ENCODE measurements at places on chromosomes 1 and 21.

DNA sequence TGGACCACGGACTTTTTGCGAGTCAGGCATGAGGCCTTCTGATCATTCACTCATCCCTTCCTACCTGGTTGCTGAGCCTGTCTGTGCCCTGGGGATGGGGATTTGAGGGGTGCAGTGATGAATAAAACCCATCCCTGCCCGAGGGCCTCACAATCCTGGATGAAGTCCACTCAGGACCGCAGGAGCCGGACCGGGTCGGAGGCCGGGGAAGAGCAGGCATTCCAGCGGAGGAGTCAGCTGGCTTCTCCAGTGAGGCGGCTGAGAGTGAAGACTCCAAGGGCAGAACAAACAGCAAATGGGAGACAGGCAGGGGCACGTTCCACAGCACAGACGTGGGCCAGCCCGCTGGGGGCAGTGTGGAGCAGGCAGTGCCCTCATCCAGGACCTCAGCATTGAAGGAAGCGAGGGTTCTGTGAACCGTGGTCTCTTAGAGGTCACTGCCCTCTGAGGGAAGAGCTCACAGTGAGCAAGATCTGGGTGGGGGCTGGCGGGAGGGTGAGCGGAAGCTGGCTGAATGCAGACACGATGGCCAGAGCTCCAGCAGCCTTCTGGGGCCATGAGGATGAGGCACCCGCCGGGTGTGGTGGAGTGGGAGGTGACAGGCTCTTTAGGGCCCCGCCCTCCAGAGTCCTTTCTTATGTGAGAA lies 10.9 kb upstream of the LRRC3 start:
- no peak for DNase-seq

- DNase-seq, result no peak
These were observed 8.9 kb upstream of the IGFN1 start for GRCh38 chr1:201181726-201182125.

DNA sequence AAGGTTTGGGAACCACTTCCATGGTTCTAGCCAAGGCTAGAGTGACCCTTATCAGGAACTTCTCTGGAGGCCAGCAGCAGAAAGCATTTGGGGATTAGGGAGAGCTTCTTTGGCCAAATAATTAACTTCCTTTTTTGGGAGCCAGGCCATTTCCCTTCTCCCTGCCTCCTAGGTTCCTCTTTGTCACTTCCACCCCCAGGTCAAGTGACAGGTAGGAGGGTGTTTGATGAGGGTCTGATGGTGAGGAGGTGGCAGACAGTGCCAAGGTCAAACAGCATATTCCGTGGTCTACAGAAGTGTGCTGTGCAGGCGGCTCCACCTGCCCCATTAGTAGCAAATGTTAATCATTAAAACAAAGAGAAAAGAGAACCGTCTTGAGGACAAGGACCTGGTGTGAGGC lies 1.9 kb upstream of the KCNA10 start:
- DNase-seq, result peak; percentile 87

- DNase-seq, result peak; percentile 78
These were observed 176.5 kb downstream of the HIVEP3 start for GRCh38 chr1:41742219-41742618.

DNA sequence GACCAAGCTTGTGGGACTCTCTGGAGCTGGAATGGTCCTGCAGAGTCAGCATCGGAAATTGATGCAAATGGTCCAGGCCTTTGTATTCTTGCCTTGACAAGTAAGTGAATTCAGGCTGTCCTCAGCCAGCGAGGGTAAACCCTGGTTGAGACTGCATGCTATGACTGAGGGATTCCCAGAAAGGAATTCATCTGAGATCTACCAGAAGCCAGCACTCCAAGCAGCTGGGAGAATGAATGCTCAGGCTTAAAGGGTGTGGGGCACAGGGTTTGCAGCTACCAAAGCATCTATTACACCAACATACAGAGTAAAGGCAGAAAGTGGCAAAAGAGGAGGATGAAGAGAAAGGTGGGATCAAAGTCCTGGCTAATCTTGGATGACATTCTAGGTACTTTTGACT lies 257.0 kb upstream of the LYPLAL1 start:
- DNase-seq, result no peak

- peak; percentile 33 for DNase-seq
These were observed 2.0 kb downstream of the GPR88 start for GRCh38 chr1:100539836-100540536.

DNA sequence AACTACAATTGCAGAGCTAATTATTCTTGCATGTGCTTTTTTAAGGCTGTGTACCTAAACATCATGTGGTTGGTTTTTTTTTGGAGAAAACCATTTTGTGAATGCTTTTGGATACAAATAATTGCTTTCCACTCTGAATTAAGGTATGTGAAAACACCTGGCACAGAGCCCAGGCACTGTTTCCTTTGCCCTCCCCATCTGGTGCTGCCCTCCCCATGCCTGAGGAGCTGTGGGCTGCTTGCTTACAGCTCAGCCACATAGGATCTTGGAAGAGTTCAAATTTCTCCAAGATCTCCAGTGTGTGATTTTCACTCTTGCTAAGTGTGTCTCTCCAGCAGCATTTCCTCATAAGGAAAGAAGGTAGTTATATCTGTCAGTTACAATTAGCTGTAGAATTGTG lies 27.8 kb downstream of the DNM3 start:
- DNase-seq, result no peak

DNA sequence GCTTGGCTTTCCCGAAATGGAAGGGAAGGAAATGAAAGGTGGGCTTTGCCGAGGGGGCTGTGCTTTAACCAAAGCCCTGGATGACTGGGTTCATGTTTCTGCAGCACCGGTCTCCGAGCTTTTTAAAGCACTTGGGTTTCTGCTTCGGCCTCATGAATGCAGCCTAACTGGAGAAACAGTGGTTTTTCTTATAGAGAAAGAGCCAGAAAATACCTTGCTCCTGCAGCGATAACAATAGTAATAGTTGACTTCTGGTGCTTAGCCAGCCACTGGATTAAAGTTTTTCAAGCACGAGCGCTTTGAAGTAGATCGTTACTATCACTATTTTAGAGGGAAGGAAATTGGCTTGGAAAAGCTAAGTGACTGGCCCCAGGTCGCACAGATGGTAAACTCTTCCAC lies 500 bp upstream of the DOCK7 start:
- DNase-seq, result no peak

DNA sequence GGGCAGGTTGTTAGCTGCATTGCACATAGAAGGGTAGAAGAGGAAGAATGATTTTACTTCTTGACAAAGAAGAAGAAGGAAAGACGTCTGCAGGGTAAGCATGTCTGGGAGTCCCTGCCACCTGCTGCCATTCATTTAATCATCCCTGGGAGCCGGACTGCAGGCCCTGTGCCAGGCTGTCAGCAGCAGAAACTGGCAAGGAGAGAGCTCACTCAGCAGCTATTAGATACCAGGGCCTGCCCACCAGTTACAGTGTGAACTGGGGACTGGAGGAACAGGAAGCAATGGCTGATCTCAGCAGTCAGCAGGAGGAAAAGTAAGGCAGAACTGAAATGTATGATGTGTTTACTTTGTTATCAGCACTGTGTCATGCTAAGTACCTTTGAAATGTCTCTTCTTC lies 75.7 kb upstream of the C1orf87 start:
- DNase-seq, result no peak

DNA sequence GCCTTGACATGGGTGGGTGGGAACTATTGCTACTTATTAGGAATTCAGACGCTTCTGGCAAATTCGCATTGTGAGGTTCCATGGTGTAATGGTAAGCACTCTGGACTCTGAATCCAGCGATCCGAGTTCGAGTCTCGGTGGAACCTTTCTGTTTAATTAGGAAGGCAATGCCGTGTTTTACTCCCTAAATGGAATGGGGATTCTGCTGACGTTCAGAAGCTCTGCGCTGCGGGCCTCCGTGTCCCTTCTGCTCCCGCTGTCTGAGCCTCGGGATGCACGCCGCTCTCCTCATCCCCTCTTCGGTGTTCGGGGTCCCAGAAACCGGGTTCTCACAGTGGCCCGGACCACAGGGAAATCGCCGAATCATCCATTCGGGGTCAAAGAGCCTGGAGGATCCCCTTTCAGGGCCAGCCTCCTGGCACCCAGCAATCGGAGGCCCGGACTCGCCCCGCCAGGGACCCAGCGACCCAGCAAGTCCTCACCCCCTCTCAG lies 280.3 kb downstream of the FAM72C start:
- no peak for DNase-seq

DNA sequence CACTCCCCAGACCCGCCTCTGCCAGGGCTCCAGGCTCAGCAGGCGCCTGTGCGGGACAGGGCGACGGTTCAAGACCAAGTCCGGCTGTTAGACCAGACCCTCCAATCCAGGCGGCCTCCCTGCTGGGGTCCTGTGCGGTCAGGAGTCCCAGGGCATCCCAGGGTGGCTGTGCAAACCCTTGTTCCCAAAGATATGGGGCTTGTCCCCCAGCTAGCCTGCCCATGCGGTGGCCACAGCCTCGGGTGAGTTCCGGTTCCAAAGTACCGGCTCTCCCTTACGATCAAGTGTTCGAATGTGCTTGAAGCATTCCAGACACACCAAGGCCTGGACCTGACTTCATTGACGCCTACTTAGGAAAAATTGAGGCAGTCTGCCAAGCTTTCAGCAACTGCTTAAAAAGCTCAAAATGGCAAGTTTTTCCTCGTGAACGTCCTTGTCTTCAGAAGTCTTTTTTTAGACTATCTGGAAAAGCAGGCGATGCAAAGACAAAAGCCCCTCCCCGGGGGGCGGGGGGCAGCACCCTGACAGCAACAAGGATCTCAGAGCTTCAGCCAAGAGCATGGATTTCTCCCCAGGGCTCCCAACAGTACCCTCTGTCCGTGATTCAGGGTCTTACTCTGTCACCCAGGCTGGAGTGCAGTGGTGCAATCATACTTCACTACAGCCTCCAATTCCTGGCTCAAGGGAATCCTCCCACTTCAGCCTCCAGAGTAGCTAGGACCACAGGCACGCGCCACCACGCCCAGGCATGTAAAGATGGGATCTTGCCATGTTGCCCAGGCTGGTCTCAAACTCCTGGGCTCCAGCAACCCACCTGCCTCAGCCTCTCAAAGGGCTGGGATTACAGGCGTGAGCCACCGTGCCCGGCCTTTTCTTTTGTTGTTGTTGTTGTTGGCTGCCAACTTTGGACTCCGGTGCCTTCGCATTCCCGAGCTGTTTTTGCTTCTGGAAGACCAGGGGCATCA lies 2.3 kb downstream of the FAAP20 start:
- no peak for DNase-seq

GRCh38 chr1:25063591-25064416 lies 133.7 kb upstream of the RUNX3 start:
- DNase-seq, result no peak

- no peak for DNase-seq
These were observed 127.7 kb downstream of the NAV1 start for GRCh38 chr1:201666645-201667044.

DNA sequence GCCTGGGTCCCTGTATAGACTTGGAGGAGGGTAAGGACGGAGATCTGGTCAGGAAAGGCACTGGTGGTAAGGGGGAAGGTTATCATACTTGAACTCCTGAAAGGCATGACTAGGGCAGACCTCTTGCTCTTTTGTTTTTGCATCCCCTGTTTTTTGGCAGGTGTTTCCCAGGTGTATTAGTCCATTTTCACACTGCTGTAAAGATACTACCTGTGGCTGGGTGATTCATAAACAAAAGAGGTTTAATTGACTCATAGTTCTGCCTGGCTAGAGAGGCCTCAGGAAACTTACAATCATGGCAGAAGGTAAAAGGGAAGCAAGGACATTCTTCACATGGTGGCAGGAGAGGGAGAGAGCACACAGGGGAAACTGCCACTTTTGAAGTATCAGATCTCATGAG lies 57.2 kb upstream of the APOBEC4 start:
- DNase-seq, result no peak

DNA sequence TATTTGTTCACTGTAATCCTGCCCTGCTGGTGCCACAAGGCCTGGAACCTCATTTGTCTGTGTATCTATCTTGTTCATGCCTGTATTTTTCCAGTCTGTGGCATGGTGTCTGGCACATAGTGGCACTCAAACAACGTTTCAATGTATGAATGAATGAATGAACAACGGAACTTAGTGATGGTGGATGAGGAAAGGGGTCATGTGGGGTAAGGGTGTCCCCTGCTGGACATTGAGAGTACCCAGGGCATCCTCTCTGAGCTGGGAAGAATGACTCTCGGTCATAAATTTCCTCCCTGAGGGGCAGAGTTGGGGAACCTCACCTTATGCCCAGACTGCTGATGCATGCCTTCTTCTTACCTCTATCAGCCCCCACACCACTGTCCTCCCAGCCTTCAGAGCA lies 18.9 kb upstream of the ZNF683 start:
- peak; percentile 65 for DNase-seq

GRCh38 chr1:39139723-39140360 lies 64.7 kb upstream of the MACF1 start:
- DNase-seq, result no peak

GRCh38 chr21:41817228-41817627 lies 50.4 kb upstream of the RIPK4 start:
- peak; percentile 64 for DNase-seq

- no peak for DNase-seq
These were observed 117.6 kb downstream of the CASZ1 start for GRCh38 chr1:10678852-10679251.

GRCh38 chr1:28755701-28756100 lies 19.0 kb downstream of the YTHDF2 start:
- DNase-seq, result no peak

DNA sequence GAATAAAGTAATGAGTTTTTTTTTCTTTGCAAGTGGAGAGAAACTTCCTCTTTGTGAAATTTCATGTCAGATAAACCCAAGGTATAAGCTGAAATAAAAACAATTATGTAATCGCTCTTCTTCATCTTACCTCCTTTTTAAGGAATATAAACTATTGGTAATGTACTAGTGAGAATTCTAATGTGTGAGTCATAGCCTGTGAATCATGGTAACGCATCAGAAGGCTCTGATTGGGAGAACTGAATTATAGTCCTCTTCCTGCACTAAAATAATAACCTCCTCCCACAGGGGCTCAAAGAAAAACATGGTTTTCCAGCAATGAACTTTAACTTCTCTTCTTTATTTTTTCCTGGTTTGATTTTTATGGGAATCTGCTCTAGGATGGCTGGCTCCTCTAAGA lies 57.1 kb upstream of the COX20 start:
- DNase-seq, result peak; percentile 15

DNA sequence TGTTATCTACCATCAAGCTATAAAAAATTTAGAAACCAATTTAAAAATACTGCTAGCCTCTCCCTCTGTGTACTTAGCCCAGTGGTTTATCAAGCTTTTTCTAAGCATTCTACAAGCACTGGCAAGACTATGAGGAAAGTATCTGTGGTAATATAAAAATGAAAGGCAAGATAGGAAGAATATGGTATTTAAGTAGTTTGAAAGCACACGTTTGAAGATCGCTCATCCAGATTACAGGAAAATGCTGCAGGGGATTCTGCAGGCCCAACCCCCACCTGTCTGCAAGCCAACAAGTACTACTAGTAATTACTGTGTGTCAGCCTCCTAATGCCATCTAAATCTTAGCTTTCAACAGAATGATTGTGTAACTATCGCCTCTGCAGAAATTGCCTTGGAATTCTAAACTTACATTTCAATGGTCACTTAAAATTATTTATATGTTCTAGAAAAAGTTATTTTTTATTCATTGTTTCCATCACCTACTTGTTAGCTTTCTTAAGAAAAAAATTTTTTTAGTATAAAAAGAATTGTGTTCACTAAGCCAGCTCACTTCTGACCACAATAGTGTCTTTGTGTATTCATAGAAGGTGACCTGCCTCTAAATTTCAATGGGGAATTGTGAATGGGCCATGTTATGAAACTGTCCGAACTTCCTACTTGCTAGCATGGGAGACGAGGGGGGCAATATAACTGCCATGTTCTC lies 8.5 kb downstream of the ERRFI1 start:
- peak; percentile 18 for DNase-seq

- DNase-seq, result no peak
These were observed 202.3 kb downstream of the HIVEP3 start for GRCh38 chr1:41716188-41717130.

GRCh38 chr1:97674517-97674916 lies 246.3 kb downstream of the DPYD start:
- DNase-seq, result peak; percentile 88

All from inflammatory macrophage (primary cell).